Activated CD8-positive, alpha-beta memory T cell treated with anti-CD3 and anti-CD28 coated beads for 1 hour (primary cell): ENCODE measurements at places on chromosomes 5 and 9.

DNA sequence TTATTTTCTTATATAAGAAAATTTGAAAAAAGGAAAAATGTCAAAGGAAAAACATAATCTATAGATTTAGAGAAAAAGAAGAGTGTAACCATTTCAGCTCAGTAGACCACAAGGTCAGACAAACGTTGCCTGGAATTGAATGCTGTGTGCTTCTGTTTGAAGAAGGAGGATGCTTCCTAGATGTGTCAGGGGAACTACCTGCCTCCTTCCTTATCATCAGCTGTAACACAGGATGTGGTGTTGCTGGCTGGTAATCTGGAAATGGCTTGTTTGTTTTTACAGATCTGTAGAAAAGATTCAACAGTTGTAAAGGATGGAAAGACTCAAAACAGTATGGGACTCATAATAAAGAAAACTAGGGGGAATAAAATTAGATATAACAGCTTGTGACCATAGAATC lies 160.7 kb upstream of the MEF2C start:
- no peak for DNase-seq

- no peak for DNase-seq
Measured at GRCh38 chr5:37034955-37035354, 158.4 kb downstream of the NIPBL start.

DNA sequence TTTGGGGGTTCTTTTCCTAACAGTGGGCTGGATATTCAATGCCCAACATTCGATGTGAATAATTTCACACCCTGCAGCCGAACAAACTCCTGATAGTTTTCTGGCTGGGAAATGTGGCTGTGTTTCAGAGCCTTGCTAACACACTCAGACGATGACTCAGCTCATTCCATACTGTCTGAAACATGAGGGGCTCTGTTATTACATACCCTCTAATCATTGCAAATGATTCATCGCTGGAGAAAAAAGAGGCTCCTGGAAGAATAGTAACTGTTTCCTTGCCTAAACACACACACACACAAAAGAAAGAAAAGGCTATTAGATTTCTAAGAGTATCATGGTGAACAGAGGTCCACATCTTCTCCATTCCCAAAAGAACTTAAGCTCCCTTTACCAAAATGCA lies 75.8 kb downstream of the OXCT1 start:
- DNase-seq: no peak

DNA sequence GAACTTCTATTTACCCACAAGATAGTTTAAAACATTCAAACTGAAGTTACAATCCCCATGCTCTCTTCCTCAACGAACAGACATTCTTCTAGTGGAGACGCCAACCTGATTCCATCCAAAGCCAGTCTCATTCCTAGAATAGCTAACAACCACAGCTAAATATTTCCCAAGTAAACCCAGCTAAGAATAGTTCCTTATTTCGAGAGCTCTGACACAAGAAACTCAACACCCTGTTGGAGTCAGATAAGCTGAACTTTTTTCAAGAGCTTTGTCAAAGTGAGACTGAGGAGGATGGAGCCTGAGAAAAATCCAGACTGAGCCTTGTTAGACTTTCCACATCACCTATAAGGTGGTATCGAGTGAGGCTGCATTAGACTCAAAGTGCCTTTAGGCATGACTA lies 56.7 kb upstream of the RPS23 start:
- DNase-seq: no peak

GRCh38 chr5:5231576-5231975 lies 91.4 kb downstream of the ADAMTS16 start:
- no peak for DNase-seq

DNA sequence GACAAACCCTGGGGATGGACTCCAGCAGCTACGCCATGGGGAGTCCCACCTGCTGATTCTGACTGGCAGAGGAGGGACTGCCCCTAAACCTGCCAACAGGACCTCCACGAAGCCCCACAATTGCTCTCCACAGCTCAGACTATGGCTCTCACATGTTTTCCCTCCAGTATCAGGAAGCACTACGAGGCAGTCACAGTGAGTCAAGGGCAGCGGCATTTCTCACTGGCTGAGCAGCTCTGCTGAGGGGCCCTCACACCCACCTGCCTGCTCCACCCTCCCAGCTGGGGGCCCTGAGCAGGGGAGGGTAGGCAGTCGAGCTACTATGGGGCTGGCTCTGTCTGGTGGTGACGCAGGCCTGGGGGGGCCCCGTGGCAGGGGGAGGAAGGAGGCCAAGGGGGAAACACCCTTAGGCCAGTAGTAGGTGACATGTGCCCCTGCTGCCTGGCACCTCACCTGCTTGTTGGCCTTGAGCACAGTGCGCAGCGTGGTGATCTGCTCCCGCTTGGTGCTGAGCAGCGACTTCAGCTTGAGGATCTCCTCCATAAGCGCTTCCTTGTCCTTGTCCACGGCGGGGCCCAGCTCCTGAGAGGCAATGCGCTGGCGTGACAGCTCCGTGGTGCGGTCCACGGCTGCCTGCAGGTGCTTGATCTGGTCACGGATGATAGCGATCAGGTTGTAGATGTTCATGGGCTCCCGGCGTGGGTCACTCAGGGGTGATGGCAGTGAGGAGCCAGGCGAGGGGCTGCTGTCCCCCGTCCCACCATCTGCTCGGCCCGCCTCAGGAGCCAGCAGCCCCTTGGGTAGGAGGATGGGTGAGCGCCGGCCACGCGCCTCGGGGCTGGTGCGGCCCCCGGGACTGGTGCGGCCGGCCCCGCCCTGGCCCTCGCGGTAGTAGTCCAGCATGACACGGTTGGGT lies 46.3 kb downstream of the BICD2 start:
- DNase-seq: no peak

DNA sequence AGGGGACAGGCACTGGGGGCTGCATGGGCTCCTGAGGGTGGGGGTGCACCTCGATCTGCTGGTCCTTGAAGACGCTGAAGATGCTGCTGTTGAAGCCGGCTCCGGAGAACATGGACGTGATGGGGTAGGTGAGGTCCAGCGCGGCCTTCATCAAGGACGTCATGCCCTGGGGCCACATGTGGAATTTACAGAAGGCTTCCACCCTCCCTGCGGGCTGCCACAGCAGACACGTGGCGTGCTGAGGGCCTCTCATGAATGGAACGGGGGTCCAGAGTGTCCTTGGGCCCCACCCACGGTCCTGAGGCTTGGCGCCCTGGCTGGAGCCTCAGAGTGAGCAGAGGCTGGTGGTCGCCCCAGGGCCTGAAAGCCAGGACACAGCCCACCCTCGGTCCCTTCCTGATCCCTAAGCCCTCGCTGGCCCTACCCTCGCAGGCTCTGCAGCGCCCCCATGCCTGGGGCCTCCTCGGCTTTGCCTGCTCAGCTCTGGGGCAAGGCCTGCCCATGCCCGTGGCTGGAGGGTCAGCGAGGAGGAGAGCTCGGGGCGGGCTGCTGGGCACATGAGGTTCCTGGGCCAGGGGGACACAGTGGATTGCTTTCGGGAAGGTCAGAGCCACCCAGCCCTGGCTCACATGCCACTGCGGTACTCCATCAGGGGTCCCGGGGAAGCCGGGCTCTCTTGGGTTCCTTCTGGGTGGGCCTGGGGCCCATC lies 5.3 kb upstream of the NSMF start:
- no peak for DNase-seq

- DNase-seq: no peak
Measured at GRCh38 chr9:92035687-92036410, 79.4 kb downstream of the SPTLC1 start.

DNA sequence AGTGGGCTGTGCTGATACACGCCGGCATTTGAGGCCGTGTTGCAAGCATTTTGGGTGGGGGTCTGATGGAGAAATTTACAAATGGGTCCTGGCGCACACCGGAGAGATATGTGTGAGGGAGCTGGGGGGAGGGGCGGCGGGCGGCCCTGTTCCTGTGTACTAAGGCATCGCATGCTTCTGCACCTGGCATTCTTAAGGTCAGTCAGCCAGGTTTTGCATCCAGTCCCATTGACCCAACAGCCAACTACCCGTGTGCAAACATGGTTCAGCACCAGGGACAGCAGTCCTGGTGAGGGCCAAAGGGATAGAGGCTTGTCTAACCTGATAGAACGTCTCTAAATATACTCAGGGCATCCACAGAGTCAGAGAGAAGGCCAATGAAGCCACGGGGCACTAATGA lies 839 bp downstream of the GABRG2 start:
- DNase-seq: no peak

DNA sequence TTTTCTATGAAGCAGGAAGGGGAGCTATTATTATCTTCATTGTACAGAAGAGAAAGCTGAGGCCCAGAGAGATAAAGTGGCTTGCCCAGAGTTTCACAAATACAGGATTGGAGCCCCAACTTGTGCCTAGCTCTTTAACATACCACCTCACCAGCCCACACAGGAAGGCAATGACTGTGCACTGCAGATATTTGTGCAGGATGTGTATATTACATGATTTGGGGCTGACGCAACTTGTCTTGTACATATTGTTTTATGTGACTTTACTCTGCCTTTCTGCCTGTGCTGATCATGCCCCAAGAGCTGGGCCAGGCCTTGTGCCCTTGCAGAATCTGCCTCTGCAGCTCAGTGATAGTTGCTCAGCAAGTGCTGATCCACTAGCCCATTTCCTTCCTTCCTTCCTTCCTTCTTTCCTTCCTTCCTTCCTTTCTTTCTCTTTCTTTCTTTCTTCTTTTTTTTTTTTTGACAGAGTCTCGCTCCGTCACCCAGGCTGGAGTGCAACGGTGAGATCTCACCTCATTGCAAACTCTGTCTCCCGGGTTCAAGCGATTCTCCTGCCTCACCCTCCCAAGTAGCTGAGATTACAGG lies 106.6 kb upstream of the TBCA start:
- DNase-seq: no peak

DNA sequence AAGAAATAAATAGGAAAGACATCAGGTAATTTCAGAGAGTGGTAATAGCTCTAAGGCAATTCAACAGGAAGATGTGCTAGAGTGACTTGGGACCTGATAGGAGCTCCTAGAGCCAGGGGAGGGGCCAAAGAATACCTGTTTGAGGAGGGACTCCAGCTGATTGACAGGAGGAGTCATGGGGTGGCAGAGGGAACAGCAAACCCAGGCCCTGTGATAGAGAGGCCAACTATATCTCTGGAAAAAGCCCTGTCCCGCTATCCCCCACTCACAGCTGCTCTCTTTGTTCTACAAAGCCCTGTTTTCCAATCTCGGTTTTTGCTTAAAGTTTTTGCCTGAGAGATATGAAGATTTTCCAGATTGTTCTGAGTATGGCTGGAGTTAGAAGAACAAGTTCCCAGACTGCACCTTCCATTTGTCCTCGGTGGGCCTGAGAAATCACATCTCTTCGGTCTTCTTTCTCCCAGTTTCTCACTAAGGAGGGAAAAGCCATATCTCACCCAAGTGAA lies 9.0 kb upstream of the NSD1 start:
- no peak for DNase-seq

DNA sequence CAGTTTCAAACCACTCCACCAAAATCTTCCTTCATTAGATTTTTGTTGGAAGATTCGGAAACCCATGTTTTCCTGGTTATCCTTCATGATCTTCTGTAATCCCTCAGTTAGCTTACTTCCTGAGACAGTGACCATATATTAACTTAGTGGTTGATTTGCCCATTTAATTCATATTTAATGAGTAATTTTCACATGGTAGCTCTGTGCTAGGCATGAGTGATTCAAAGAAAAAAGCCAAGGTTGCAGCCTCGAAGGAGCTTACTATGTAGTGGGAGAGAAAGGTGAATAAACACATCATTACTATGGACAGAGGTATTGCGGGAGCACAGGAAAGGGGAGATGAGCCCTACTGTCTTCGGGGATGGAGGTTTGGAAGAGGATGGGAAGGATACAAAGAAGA lies 158.5 kb downstream of the TLE1 start:
- no peak for DNase-seq

DNA sequence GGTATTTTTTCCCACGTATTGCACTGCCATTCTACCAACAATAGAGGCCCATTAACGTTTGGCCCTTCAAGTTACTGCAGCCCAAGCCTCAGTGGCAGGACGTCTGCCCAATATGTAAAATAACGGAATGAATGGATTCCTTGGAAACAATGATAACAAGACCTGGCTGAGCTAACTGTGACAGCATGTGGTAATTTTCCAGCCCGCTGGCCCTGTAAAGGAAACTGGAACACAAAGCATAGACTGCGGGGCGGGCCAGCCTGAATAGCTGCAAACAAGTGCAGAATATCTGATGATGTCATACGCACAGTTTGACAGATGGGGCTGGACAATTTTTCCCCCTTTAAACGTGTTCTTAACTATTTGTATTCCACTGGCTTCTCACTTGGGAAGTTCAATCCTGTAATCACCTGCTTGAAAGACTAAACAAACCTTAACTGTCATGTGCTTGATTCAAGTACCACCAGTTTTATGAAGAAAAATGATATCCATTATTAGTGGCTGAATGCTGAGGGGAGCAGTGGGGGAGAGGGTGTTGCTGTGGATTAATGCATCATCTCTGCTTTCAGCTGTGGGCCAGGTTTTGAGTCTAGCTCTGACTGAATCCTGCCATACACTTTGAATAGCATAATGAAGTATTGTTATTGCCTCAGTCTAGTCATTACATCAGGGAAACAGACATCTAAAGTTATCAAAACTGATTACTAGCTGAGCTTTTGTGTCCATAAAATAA lies 323.9 kb downstream of the TMEM161B start:
- DNase-seq: no peak

GRCh38 chr9:89497257-89497963 lies 503 bp downstream of the SEMA4D start:
- DNase-seq: no peak

GRCh38 chr5:159909126-159909525 lies 7.2 kb upstream of the ADRA1B start:
- no peak for DNase-seq

DNA sequence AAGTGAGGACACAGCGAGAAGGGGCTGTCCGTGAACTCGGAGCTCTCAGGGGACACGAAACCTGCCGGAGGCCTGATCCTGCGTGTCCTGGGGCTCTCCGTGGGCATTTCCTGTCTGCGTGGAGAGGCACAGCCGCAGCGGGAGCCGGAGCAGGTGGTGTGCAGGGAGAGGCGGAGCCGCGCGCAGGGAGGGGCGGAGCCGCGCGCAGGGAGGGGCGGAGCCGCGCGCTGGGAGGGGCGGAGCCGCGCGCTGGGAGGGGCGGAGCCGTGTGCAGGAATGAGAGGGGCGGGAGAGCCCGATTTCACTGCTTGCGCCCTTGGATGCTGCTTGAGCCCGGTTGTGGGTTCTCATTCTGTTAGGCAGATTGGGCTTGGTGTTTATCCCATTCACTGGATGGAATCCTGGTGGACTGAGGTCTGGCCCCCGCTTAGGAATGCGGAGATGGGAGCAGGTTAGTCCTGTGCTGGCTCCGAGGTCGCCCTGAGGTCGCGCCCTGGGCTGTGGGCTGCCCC lies 26.7 kb downstream of the NDUFS6 start:
- no peak for DNase-seq

DNA sequence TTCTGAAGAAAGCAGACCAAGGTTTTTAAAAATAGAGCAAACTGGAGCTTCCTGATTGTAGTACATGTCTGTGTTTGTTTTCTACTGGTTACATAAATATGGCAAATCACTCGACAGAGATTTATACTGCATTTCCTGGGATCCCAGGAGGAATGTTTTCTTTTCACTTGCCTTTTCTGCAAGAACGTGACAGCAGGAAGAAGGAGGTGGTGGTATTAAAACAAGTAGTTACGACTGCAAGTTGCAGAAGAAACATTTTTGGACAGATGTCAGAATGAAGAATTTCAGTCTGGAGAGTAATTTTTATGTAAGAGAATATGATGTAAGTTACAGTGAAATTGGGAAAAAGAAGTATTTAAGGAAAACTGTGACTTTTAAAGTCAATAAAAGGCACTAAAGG lies 253.7 kb upstream of the NFIL3 start:
- no peak for DNase-seq
